ENCODE measurements at places on chromosomes 2 and 18. TPM values are rescaled to one million over a fixed set of nuclear protein-coding genes. Genes with fewer than 3 reads are reported as not detected.

Gene RGPD5
- 7.4 TPM for total RNA-seq

Gene EPB41L3
- 17.8 TPM for total RNA-seq

Gene ACVR2A
- total RNA-seq, result 7.2 TPM

Gene PLCL1
- 16.5 TPM for total RNA-seq

Gene CLEC4F
- 0.09 TPM for total RNA-seq

Gene NR4A2
- 0.61 TPM for total RNA-seq

Gene NPHP1
- total RNA-seq, result 1.7 TPM

Gene FHOD3
- 0.90 TPM for total RNA-seq

Gene OBSL1
- 9.6 TPM for total RNA-seq

Gene KCNG2
- total RNA-seq, result 0.19 TPM

Gene STAT4
- 7.5 TPM for total RNA-seq

Gene IKZF2
- 158 TPM for total RNA-seq

Gene ZC3H15
- total RNA-seq, result 72.7 TPM

Gene INHBB
- total RNA-seq, result 0.09 TPM

Gene ANKRD30B
- not detected for total RNA-seq

Gene RTP5
- 0.66 TPM for total RNA-seq

Gene COL5A2
- 28.2 TPM for total RNA-seq

Gene POTEC
- not detected for total RNA-seq

Gene ATP6V1C2
- 0.57 TPM for total RNA-seq

Gene LIPG
- total RNA-seq, result 4.2 TPM

Gene DLX1
- total RNA-seq, result 0.09 TPM

Gene STK25
- 86.6 TPM for total RNA-seq

Gene SLC14A1
- total RNA-seq, result 2.8 TPM

Gene KLF7
- total RNA-seq, result 8.5 TPM

Gene DSG1
- total RNA-seq, result 0.61 TPM

Gene TNFAIP6
- 2.3 TPM for total RNA-seq

Gene ELOA2
- not detected for total RNA-seq

Gene LIMS2
- 8.7 TPM for total RNA-seq

Gene FBXO48
- 0.66 TPM for total RNA-seq

Gene KATNAL2
- 2.2 TPM for total RNA-seq

Gene STPG4
- total RNA-seq, result 0.14 TPM

Gene FSIP2
- total RNA-seq, result 0.57 TPM

Gene RPRM
- 0.38 TPM for total RNA-seq

Gene ESPNL
- total RNA-seq, result 0.66 TPM

Gene BIRC6
- total RNA-seq, result 65.4 TPM

Gene FRZB
- 2.5 TPM for total RNA-seq

Gene COL3A1
- total RNA-seq, result 228 TPM

Gene EGR4
- 0.05 TPM for total RNA-seq

Gene OTOF
- 0.42 TPM for total RNA-seq

Gene DES
- total RNA-seq, result 3.4 TPM

Gene FEV
- not detected for total RNA-seq

Gene CHRNG
- total RNA-seq, result 0.57 TPM

Gene CSRNP3
- total RNA-seq, result 1.7 TPM
